ENCODE measurements at places on chromosomes 7 and 10. TPM values are rescaled to one million over a fixed set of nuclear protein-coding genes. Genes with fewer than 3 reads are reported as not detected.

The TRIL gene
- 0.77 TPM for total RNA-seq

The LEP gene
- not detected for total RNA-seq

The TMEM270 gene
- not detected for total RNA-seq

The MGMT gene
- 33.7 TPM for total RNA-seq

The MMP21 gene
- not detected for total RNA-seq

The RSPH10B2 gene
- 1.1 TPM for total RNA-seq

The PLXDC2 gene
- 25.4 TPM for total RNA-seq

The STAG3 gene
- total RNA-seq: 1.2 TPM

The SLC16A9 gene
- total RNA-seq: 4.9 TPM

The DEPP1 gene
- total RNA-seq: 1.3 TPM

- no peak overlapping the region for H3K4me3 ChIP-seq
- no peaks in the 10 kb centered on the region for H3K36me3 ChIP-seq
- no peak for DNase-seq
- no peaks in the 10 kb centered on the region for H3K27me3 ChIP-seq
These were observed 142.9 kb downstream of the NOC3L start for GRCh38 chr10:94219829-94220228.

DNA sequence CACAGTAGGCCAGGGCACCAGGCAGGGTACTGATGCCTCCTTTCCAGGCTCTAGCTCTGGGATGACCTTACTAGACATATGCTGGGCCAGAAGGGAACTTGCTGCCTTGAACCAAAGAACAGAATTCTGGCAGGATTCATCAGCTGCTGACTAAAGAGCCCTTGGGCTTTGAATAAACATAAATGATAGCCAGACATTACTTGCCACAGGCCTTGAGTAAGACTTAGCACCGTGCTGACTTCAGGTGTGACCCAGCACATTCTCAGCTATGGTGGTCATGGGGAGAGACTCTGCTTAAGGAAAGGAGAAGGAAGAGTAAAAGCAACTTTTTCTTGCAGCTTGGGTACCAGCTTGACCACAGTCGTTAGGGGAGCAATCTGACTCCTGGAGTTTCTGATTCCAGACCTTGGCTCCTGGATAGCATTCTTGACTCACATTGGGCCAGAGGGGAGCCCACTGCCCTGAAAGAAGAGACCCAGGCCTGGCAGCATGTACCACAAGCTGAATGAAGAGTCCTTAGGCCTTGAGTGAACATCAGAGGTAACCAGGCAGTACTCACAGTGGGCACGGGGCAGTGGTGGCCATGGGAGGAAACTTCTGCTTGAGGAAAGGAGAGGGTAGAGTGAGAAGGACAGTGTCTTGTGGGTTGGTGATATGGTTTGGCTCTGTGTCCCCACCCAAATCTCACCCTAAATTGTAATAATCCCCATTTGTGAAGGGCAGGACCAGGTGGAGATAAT lies 926.1 kb upstream of the SORCS1 start:
- H3K4me3 ChIP-seq: no peak overlapping the region
- no peaks in the 10 kb centered on the region for H3K27me3 ChIP-seq
- DNase-seq: no peak
- H3K36me3 ChIP-seq: no peaks in the 10 kb centered on the region
- H3K4me1 ChIP-seq: peaks cover 3% of the 10 kb centered on the region

- no peak for DNase-seq
- H3K27ac ChIP-seq: no peak overlapping the region
- H3K36me3 ChIP-seq: no peaks in the 10 kb centered on the region
- no peaks in the 10 kb centered on the region for H3K4me1 ChIP-seq
These were observed 100.5 kb upstream of the MAGI2 start for GRCh38 chr7:79553811-79554555.

- peak; percentile 99 for DNase-seq
- H3K36me3 ChIP-seq: peaks cover 4% of the 10 kb centered on the region
- peak within 1 kb of the TSS; percentile 72 for H3K27ac ChIP-seq
- H3K27me3 ChIP-seq: peaks cover 32% of the 10 kb centered on the region
These were observed at the start of gene CUEDC2 for GRCh38 chr10:102432162-102432950. Gene CUEDC2 (minus strand): TSS chr10:102432574. CDS start chr10:102425188, 7,386 bp downstream.

DNA sequence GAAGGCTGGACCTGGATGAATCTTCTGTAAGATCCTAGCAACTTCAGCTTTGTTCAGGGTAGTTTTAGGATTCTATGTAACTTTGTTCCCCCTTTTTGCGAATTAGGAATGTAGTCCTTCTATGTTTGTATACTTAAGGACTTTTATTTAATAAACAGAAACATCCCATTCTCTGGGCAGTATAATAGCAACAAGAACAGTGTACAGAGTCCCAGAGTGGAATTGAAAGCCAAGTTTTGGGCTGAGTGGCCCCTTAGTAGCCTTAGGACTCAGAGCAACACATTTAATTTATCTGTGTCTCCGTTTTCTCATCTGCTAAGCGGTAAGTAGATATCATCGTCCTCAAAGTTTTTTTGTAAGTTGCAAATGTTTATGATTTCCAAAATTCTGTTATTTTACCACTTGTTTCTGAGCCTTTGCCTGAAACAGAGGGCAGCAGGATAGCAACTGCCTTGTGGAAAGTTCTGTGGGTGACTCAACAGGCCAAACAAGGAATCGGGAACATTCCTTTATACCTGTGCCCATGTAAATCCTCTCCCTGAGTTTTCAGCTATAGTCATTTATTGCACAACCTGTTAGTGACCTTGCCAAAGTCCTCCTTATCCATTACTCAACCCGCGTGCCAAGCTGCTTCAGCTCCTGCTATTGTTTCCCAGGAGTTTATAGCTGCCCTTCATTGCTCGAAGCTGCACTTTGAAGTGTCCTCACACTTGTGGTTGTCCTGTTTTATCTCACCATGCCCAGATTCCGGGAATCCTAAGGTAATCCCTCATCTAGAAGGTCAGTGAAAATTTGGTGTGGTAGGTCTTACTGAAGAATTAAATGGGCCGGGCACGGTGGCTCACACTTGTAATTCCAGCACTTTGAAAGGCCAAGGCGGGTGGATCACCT lies 199.1 kb upstream of the AHR start:
- DNase-seq: no peak
- H3K27me3 ChIP-seq: no peaks in the 10 kb centered on the region
- H3K4me1 ChIP-seq: no peaks in the 10 kb centered on the region
- H3K4me3 ChIP-seq: no peak overlapping the region

GRCh38 chr10:2994221-2994961 lies 73.0 kb upstream of the PFKP start:
- no peak overlapping the region for H3K27ac ChIP-seq
- no peak for DNase-seq
- H3K4me1 ChIP-seq: no peaks in the 10 kb centered on the region
- no peaks in the 10 kb centered on the region for H3K27me3 ChIP-seq
- no peak overlapping the region for H3K4me3 ChIP-seq

DNA sequence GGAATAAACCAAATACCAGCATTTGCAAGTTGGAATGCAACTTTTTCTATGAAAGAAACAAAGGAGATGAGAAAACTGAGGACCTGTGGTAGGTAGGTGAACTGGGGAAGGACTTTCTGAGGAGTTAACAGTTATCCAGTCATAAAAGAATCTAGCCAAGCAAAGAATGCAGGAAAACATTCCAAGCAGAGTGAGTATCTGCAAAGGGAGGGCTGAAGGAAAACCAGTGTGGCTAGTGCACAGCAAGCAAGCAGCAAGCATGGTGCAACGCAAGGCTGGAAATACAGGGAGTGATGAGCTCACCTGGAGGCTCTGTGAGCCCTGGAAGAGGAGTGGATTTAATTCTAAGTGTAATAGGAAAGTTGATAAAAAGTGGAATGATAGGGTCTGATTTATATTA lies 44.0 kb downstream of the RTKN2 start:
- no peak overlapping the region for H3K27ac ChIP-seq
- no peak overlapping the region for H3K4me3 ChIP-seq
- peak; percentile 58 for DNase-seq
- H3K4me1 ChIP-seq: no peaks in the 10 kb centered on the region

DNA sequence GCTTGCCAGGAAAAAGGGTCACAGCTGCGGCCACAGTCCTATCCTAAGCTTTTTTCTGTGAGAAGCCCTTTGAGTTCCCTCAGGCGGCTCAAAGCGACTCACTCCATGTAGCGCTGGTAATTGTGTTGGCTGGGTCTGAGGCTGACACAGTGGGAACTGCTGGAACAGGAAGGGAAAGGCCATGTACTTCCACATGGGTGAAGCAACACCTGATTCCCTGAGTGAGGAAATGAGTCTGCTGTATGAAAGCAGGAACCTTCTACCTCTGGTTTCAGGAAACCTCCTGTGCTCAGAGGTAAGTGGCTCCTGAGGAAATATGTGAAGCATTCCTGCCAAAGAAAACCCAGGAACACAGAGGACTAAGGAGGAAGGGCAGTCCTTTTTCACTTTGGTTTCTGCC lies 734.6 kb upstream of the SORCS1 start:
- no peaks in the 10 kb centered on the region for H3K36me3 ChIP-seq
- no peak overlapping the region for H3K27ac ChIP-seq
- H3K27me3 ChIP-seq: no peaks in the 10 kb centered on the region
- peak; percentile 54 for DNase-seq
- H3K4me3 ChIP-seq: no peak overlapping the region

DNA sequence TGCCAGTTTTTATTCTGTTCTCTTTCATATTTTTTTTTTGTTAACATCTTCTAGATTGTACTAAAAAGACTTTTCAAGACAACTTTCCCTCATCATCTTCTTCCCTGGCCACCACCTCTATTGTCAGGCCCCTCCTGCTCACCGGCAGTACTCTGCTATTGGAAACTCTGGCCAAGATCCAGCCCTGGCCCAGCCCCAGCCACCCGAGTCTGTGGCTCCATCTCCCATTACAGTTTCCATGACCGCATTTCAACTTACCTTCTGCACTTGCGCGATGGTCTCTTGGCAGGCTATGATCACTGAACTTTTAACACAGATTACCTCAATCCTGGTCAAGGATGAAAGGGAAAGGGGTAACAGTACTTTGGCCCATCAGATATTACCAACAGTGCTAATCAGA lies 137.7 kb upstream of the POM121L12 start:
- DNase-seq: no peak
- H3K4me3 ChIP-seq: no peak overlapping the region
- H3K27ac ChIP-seq: no peak overlapping the region
- H3K4me1 ChIP-seq: no peaks in the 10 kb centered on the region
- no peaks in the 10 kb centered on the region for H3K27me3 ChIP-seq

GRCh38 chr7:7157177-7157886 lies 25.0 kb upstream of the C1GALT1 start:
- no peaks in the 10 kb centered on the region for H3K4me1 ChIP-seq
- H3K4me3 ChIP-seq: no peak overlapping the region
- no peaks in the 10 kb centered on the region for H3K36me3 ChIP-seq

DNA sequence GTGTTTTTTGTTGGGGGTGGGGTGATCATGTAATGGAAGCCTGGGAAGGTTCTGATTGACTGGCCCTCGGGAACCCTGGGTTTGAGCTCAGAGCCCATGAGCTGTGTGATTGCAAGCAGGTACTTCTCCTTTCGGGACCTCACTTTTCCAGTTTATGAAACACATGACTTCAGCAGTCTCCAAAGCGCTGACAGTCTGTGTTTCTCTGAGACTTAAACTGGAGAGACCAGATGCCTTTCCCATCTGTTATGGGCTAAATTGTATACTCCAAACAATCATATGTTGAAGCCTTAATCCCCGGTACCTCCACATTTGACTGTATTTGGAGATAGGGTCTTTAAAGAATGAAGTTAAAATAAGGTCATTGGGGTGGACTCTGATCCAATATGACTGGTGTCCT lies 493.6 kb downstream of the GALNT17 start:
- no peak overlapping the region for H3K27ac ChIP-seq
- no peaks in the 10 kb centered on the region for H3K4me1 ChIP-seq
- H3K27me3 ChIP-seq: no peaks in the 10 kb centered on the region
- no peak overlapping the region for H3K4me3 ChIP-seq
- no peak for DNase-seq

GRCh38 chr10:116226053-116226452 lies 47.0 kb downstream of the GFRA1 start:
- no peaks in the 10 kb centered on the region for H3K27me3 ChIP-seq
- no peaks in the 10 kb centered on the region for H3K36me3 ChIP-seq
- no peak overlapping the region for H3K4me3 ChIP-seq

- H3K27ac ChIP-seq: no peak overlapping the region
- H3K4me1 ChIP-seq: peaks cover 2% of the 10 kb centered on the region
- H3K27me3 ChIP-seq: no peaks in the 10 kb centered on the region
- peak; percentile 76 for DNase-seq
- H3K36me3 ChIP-seq: no peaks in the 10 kb centered on the region
These were observed 128.0 kb downstream of the MBL2 start for GRCh38 chr10:52644373-52645186.

DNA sequence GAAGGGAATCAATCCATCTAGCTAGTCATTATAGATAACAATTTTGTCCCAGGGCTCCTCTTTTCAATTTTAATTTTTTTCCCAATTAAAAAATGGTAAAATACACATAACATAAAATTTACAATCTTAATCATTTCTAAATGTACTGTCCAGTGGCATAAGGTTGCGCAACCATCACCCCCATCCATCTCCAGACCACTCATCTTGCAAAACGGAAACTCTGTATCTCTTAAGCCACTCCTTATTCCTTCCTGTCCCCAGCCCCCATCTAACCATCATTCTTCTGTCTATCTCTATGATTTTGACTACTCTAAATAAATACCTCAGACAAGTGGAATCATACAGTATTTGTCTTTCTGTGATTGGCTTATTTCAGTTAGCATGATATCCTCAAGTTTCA lies 46.1 kb upstream of the RAB18 start:
- H3K4me3 ChIP-seq: no peak overlapping the region
- no peak overlapping the region for H3K27ac ChIP-seq
- DNase-seq: no peak
- H3K27me3 ChIP-seq: no peaks in the 10 kb centered on the region
- H3K36me3 ChIP-seq: no peaks in the 10 kb centered on the region
- peaks cover 4% of the 10 kb centered on the region for H3K4me1 ChIP-seq

GRCh38 chr10:23648618-23649017 lies 209.7 kb downstream of the OTUD1 start:
- DNase-seq: no peak
- no peaks in the 10 kb centered on the region for H3K36me3 ChIP-seq
- peaks cover 7% of the 10 kb centered on the region for H3K27me3 ChIP-seq
- no peaks in the 10 kb centered on the region for H3K4me1 ChIP-seq

DNA sequence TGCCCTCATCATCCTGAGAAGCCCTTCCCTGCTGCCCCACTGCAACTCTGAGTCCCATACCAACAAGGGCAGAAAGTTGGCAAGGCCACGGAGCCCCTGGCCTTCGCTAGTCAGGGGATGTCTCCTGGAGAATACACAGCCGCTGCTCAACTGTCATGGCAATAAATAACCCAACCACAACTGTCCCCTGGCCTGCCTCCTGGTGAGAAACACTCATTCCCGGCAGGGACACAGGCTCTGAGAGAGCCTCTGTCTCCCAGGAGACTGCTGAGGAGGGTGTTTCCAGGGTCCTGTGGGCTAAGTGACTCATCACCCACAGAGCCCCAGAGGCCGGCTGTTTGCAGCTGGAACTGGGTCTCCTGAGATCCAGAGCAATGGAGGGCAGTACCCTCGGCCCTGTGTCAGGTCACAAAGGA lies 354.1 kb downstream of the TNS3 start:
- no peaks in the 10 kb centered on the region for H3K4me1 ChIP-seq
- no peak overlapping the region for H3K27ac ChIP-seq
- H3K4me3 ChIP-seq: no peak overlapping the region
- no peaks in the 10 kb centered on the region for H3K36me3 ChIP-seq

GRCh38 chr7:16211402-16211925 lies 209.9 kb downstream of the CRPPA start:
- no peak overlapping the region for H3K4me3 ChIP-seq
- no peaks in the 10 kb centered on the region for H3K27me3 ChIP-seq
- H3K4me1 ChIP-seq: no peaks in the 10 kb centered on the region
- no peak for DNase-seq

All from endodermal cell (in vitro differentiated cells).